Right ventricle myocardium inferior (tissue), 1 donor: ENCODE measurements at places on chromosomes 7 and 10. TPM values are rescaled to one million over a fixed set of nuclear protein-coding genes. Genes with fewer than 3 reads are reported as not detected.

DNA sequence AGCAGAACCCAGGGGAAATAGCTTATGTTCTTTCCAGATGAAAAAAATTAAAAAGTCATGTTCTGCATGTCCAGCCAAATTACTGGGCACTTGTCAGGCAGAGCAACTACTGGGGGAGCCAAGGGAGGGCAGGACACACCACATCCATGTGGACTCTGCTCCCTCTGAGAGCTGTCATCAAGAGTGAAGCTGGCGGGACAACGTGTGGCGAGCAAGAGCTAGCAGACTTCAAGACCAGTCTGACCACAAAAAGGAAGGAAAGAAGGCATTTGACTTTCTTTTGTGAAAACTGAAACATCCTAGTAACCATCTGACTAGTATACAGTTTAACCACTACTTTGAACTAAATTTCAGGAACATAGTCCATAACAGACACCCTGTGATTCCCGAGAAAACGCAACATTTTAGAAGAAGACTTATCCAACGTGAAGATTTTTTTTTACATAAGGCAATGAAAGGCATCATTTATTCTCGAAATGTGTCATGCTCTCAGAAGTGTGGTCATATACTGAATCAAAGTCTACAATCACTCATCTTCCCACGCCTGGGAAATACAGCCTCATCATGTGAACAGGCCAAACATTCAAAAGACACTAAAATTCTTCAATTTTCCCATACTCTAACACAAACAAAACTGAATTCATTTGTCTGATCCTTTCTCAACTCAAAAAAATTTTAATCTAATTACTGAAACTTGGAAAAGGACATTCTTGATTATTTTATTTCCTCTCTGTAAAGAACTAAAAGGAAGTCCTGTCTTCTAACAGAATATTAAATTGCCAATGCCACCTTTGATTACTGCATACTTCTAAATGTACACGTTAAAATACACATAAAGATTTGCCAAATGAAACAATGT lies 15.5 kb downstream of the CYTH3 start:
- peak; percentile 84 for DNase-seq

DNA sequence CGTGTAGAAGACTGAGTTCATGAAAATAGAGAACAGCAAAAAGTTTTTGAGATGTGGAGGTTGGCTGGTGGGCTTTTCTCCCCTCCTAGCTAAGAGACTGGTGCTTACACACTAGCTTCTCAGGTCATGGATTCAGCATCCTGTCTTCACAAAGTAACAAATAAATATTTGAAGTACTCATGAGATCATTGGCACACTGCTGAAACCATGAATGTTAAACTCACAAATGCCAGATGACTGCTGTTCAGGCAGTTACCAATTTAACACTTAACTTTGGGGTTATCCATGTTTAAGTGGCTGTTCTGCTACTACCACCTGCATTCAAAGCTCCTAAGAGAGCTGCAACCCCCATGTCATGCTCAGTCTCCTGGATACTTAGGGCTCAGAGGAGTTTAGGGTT lies 119.0 kb upstream of the BET1 start:
- no peak for DNase-seq

DNA sequence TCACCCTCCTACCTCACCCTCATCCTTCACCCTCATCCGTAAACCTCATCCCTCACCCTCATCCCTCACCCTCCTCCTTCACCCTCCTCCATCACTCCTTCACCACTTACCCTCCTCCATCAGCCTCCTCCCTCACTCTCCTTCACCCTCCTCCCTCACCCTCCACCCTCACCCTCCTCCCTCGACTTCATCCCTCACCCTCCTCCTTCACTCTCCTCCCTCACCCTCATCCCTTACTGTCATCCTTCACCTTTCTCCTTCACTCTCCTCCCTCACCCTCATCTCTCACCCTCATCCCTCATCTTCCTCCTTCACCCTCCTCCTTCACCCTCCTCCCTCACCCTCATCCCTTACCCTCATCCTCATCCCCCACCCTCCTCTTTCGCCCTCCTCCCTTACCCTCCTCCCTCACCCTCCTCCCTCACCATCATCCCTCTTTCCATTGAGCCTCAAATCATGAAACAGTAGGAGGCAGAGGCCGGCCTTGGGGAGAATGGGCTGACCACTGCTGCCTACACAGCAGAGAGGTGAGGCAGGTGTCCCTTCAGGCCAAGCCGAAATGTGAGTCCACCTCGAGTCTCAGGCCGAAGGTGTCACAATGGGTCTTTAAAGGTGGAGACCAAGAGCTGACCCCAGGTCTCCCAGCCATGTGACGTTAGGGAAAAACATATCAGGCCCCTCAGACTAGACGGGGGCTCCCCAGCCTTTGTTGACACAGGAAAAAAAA lies 53.0 kb downstream of the PDGFA start:
- no peak for DNase-seq

DNA sequence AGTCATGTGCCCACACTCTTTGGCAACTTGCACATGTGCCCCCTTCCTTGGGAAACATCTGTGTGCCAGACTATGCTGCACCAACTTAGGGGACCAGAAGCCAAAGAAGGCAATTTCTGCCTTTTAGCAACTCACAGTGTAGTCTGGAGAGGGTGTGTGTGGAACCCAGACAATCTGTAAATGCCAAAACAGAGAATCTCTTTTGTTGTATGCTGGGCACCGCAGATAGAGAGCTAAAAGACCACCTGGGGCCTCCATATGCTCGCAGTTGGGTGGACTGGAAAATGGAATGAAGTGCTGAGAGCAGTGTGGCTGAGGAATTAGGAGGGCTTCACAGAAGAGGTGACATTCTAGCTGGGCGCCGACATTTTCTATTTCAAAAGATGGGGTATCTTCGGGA lies 26.4 kb downstream of the UBTD1 start:
- DNase-seq = no peak

- DNase-seq = no peak
Measured at GRCh38 chr10:82310839-82311238, 435.8 kb downstream of the NRG3 start.

DNA sequence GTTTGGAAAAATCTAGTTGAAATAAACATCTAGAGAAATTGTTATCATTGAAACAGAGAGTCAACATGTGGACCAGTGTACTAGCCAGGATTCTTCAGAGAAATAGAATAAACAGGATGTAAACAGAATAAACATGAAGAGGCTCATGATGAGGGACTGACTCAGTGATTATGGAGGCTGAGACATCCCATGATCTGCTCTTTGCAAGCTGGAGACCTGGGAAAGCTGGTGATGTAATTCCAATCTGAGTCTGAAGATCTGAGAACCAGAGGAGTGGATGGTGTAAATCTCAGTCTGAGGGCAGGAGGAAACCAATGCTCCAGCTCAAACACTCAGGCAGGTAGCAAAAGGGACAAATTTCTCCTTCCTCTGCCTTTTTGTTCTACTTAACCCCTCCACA lies 62.9 kb upstream of the FAM180A start:
- DNase-seq = no peak

- peak; percentile 94 for DNase-seq
Measured at GRCh38 chr10:91632671-91633550, at the start of gene PPP1R3C. Gene PPP1R3C (minus strand): TSS chr10:91633071. CDS start chr10:91632969, 102 bp downstream.

DNA sequence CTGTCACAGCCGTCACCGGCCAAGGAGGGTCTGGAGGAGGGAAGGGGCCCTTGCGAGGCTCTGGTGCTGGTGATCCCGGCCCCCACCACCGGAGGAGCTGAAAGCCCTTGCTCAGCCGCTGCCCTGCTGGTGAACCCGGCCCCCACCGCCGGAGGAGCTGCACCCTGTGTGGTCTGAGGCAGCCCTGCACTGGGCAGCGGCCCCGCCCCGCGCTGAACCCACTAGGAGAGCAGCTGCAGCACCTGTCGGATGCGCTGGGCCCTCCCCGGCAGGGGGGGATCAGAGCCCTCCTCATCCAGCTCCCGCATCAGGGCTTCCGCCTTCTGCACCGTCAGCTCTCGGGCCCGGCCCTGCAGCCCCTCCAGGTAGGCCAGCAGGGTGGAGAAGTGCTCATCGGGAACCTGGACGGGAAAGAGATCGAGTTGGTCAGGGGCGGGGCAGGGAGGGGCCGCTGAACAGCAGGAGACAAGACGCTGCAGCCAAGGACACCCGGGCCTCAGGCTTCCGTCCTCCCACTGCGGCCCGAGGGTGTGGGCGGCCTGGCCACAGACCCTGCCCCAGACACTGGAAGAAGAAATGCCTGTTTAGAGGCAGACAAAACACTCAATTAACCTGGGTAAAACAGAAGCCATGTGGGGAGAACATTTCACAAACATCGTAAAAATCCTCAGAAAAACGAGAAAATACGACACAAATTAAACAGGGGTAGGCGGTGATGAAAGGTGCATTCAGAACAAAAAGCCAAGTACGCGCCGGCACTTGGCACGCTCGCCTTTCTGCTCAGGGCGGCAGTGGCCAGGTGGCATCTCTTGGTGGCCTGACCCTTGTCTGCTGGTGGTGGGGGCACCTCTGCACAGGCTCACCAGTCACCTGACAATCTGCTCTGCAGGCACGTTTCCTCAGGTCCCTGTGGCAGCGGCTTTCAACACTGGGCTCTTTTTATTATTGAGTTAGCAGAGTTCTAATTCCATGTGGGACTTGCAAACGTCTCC lies 14.7 kb downstream of the CYP2W1 start:
- DNase-seq = no peak

Gene FIGNL1
- 3.4 TPM for total RNA-seq

Gene STEAP4
- 25.2 TPM for total RNA-seq
